ENCODE measurements at places on chromosomes 12 and 14. TPM values are rescaled to one million over a fixed set of nuclear protein-coding genes. Genes with fewer than 3 reads are reported as not detected.

DNA sequence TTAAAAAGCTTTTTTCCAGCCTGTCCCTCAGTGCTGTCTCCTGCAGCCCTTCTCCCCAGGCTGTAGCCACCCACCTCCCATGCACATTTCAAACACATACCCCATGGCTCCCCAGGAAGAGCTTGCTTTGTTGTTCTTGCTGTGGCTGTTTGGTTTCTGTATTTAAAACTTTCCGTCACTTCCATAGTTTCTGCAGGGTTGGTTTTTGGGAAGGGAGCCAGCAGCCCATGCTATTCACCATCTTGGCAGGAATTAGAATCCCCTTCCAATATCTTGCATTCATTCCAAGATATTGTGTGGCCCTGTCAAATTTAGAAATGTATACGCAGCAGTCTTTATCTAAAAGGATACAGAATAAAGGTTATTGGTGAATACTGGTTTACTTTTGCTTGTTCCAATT lies 29.6 kb downstream of the CFAP251 start:
- DNase-seq = no peak

DNA sequence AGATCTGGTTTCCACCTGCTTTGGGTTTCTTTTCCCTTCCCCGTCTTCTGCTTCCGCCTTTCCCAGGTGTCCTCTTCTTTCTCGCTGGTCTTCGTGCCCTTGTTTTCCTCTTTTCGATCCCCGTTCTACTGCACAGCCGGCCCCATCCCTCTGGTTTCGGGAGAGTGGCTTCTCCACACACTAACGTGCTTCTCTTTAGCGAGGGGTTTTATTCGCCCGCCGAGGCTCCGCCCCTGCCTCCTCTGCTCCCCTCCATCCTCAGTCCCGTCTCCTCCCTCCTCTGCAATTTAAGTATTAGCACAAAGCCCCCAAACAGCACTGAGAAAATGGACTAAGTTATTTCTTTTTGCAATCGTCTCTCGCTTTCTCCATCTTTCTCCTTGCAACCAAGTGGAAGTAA lies at the start of gene SLC7A8:
Gene SLC7A8, minus strand, starts transcription at position 182 of the 400 bp plus-strand sequence. CDS start 746 bp downstream, outside the sequence.
- DNase-seq = no peak

GRCh38 chr12:108302403-108303311 lies 36.5 kb downstream of the CMKLR1 start:
- DNase-seq = peak; percentile 51

DNA sequence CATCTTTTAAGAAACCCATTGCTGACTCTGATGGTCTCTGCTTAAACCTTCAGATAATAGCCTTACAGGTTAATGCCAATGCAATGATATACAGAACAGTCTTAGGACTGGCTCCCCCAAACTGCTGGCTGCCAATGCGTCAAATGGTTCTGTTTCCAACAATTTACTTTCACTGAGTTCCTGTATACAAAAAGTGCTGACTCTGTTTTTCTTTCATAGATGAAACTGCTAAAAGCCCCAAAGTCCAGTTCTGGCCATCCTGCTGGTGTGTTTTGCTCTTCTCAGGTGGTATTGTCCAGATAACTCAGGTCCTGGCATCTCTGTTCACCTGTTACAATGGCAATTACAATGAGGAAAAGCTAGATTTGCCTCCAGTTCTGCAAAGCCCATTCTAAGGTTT lies 326.9 kb downstream of the GRIN2B start:
- DNase-seq = no peak

- DNase-seq = peak; percentile 31
Observed at GRCh38 chr14:24879661-24880386, 170.1 kb downstream of the STXBP6 start.

GRCh38 chr12:107895966-107896365 lies 121.5 kb downstream of the ASCL4 start:
- no peak for DNase-seq

DNA sequence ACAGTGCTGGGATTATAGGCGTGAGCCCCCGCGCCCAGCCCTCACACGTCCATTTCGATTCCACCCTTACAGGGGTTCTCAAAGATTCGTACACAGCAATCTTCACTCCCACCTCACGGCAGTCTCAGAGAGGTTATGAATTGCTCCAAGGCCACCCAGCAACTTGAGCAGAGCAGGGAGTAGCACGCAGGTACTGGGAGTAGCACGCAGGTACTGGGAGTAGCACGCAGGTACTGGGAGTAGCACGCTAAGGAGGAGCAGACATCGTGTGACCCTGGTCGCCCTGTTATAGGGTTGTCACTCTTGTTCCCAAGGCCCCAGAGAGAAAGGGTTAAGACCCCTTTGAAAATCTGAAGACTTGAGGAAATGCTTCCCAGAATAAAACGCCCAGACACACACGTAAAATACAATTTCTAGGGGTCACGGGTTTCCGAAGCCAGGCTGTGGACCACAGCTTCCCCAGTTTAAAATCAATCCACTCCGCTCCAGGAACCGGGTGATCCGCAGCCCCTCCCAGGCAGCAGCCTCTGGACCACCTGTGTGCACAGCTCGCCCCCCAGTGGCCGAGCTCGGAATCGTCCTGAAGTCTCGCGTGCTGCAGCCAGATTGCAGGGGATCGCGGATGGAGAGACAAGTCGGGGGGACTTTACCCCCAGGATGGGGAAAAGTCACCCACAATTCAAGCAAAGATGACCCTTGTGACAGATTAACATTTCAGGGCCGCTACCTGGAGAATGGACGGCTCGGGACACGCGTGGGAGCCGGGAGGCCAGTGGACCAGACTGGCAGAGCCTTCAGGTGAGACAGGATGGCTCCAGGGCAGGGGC lies 92.0 kb downstream of the SCARB1 start:
- DNase-seq = peak; percentile 67

DNA sequence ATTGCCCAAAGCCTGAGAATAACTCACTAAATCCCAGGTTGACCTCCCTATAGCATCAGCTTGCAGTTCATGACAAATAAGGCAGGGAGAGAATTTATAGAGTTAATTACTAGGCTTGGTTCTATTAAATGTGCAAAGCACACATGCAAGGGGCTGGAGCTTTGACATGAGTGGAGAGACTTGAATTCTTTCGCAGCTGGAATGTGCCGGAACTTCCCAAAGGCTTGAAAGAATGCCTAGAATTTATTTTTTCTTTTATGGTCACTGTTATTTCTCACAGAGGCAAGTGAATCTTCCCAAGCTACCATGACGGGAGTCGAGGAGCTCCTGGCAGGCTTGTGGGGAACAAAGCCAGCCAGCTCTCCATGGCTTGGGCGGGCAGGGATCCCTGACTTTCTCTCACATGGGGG lies 95.5 kb upstream of the USP44 start:
- DNase-seq = peak; percentile 63

- DNase-seq = no peak
Observed at GRCh38 chr14:66311990-66312389, 174.2 kb upstream of the CCDC196 start.

GRCh38 chr12:44428825-44429224 lies 447.3 kb downstream of the NELL2 start:
- DNase-seq = no peak

- DNase-seq = peak; percentile 55
Observed at GRCh38 chr12:65827827-65828231, 3.5 kb downstream of the HMGA2 start.

DNA sequence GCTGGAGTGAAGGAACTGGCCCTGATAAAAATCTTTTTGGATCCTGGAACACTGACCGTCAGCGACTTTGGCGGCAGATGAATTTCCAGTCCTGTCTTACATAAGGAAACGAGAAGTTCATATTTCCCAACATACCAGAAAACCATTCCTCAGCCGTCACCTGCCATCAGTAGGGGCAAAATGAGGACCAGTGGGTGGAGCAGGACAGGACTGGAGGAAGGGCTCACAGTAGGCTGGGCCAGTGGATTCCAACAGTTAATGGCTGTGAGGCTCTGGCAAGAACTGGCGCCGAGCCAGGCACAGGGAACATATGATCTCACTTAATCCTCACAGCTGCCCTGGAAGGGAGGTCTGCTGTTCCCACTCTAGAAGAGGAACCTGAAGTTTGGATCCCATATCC lies 67.2 kb upstream of the FAM181A start:
- no peak for DNase-seq

- DNase-seq = peak; percentile 10
Observed at GRCh38 chr14:80310938-80311750, 99.8 kb upstream of the DIO2 start.

- no peak for DNase-seq
Observed at GRCh38 chr14:98543074-98543473, 728.9 kb downstream of the BCL11B start.

GRCh38 chr12:24565300-24565699 lies 383.6 kb downstream of the BCAT1 start:
- DNase-seq = no peak

DNA sequence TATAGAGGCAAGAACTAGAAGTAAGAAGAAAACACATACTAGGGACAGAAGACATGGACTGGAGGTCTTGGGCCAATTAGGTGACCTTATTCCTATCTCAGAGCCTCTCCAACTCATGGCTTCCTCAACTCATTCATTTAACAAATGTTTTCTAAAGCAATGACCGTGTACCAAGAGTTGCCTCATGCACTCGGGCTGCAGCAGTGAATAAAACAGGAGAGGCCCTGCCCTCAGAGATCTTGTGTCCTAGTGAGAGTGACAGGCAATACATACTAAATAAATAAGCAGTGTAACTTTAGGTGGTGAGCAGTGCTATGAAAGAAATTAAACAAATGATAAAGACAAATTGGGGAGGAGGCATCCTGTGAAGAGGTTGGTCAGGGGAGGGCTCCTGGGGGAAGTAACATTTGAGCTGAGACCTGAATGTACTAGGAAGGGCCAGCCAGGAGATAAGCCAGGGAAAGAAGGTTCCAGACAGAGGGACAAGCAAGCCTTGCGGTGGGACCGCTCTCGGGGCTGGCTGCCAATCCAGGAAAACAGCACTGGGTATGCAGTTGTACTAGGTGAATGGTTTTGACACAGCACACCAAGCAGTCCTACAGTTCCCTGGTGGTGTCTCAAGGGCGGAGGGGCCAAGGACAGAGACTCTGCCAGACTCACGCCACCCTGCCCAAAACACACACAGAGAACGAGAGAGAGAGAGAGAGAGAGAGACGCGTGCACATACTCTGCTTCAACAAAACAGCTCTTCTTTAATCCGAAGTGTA lies 1.3 kb downstream of the NINJ2 start:
- no peak for DNase-seq

GRCh38 chr12:99278899-99279298 lies 368.7 kb upstream of the GARIN6 start:
- DNase-seq = no peak

DNA sequence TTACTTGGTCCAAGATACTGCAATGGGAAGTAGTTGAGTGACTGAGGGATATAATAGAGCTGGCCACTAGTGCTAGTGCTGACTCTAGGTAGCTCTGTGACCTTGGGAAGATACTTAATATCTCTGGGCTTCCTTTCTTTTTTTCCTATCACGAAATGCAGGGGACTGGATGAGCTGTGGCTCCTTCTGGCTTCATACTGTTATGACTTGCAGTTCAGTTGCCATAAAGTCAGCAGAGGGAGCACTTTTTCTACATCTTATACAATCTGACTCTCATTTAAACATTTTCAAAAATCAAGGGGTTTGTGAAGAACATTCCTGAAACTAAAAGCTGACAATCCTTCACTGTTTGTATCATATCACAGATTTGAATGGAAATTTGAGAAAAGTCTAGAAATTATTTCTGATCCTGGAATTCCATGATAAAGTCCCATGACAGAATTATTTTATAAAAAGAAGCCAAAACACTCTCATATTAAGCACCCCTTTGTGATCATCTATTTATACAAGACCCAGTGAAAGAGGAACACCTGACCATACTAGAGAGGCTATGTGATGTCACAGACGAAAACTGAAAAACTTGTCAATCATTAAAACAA lies 5.3 kb downstream of the BHLHE41 start:
- DNase-seq = peak; percentile 72

- no peak for DNase-seq
Observed at GRCh38 chr14:25034803-25035681, 14.9 kb downstream of the STXBP6 start.

DNA sequence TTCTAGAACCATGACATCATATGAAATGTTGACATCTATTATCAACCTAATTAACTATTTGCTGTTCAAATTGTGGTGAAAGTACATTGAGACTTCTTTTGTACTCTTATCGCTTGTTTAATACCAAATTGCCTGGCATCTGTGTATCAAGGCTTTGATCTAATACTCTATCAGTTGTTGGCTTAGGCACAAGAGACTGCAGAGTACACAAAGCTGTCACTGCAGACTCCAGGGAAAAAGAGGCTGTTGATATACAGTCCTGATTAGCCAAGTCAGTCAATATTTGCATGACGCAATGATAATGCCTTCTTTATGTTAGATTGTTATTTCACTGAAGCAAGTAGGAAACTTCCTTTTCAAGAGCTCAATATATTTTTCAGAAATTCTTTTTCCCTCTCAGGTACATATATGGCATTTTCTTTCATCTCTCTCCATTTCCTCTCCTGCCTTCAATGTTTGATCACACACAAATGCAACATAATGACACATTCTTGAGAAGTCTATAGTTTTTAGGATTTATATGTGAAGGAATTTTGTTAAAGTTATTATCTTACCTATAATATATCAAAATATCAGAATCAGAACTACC lies 32.3 kb upstream of the PTCSC3 start:
- no peak for DNase-seq

GRCh38 chr14:35883677-35884293 lies 57.6 kb downstream of the BRMS1L start:
- DNase-seq = peak; percentile 38

GRCh38 chr14:80636071-80636470 lies 305.5 kb downstream of the CEP128 start:
- no peak for DNase-seq

The IQSEC3 gene
- under 0.01 TPM for total RNA-seq

The PSME1 gene
- total RNA-seq = 147 TPM

The TMTC1 gene
- total RNA-seq = 33.2 TPM

The TBC1D30 gene
- total RNA-seq = under 0.01 TPM

The SYT10 gene
- total RNA-seq = not detected

The ALDH1L2 gene
- 23.3 TPM for total RNA-seq

The TGFB3 gene
- 7.7 TPM for total RNA-seq
